Frontal cortex (tissue), 4 donors: ENCODE measurements at places on chromosomes 16 and 17. TPM values are rescaled to one million over a fixed set of nuclear protein-coding genes. Genes with fewer than 3 reads are reported as not detected.
A peak's percentile ranks its signal among the peaks of the same experiment; 100 is the strongest.

Gene RNF112
- total RNA-seq = 26.1 TPM

Gene DHRS7B
- total RNA-seq = 11.4 TPM

Gene CRHR1
- 3.7 TPM for total RNA-seq

- DNase-seq = no peak
These were observed 18.5 kb downstream of the MLYCD start for GRCh38 chr16:83917152-83918120.

DNA sequence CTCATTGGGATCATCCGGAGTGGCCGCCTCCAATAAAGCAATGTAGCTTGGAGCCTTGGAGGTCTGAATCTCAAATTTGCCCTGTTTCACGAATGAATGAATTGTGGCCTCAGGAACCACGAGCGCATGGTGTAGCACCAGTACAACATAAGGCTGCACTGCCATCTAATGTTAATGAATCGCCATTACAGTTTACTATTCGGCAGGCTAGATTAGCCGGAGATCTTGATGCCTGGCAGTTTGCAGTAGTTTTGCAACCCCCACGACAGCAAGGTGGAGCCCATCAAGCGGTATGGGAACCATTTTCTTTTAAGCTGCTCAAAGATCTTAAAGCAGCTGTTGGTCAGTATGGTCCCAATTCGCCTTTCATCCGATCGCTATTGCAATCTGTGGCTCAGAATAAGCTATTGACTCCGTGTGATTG is 18.8 kb downstream of the ALOX15B start:
- peak; percentile 71 for DNase-seq

GRCh38 chr16:30131869-30132475 is 9.0 kb upstream of the MAPK3 start:
- no peak for DNase-seq

DNA sequence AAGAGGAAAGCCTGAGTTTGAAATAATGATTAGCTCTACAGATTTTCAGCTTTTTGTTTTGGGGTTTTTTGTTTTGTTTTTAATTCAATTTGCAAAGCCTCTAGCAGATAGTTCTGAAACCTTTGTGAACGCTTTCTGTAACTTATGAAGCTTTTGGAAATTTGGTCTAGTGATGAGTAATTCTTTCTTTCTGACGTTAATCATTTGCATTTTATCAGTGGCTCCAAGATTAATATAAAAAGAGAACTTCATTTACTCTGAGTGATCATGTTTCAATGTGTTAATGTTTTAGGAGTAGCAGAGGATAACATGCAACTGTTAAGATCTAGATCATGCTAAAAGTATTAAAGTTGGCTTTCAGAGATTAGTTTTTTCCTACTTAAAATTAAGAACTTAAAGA is 160.3 kb upstream of the TBX2 start:
- no peak for DNase-seq

GRCh38 chr16:1159973-1160772 is 7.3 kb downstream of the CACNA1H start:
- DNase-seq = peak; percentile 67

- no peak for DNase-seq
These were observed 18.8 kb downstream of the LGALS3BP start for GRCh38 chr17:78960928-78961327.

- DNase-seq = no peak
These were observed 126.9 kb upstream of the TNRC6C start for GRCh38 chr17:77831474-77832179.

GRCh38 chr17:41098481-41098880 is 539 bp upstream of the KRTAP4-8 start:
- DNase-seq = no peak

DNA sequence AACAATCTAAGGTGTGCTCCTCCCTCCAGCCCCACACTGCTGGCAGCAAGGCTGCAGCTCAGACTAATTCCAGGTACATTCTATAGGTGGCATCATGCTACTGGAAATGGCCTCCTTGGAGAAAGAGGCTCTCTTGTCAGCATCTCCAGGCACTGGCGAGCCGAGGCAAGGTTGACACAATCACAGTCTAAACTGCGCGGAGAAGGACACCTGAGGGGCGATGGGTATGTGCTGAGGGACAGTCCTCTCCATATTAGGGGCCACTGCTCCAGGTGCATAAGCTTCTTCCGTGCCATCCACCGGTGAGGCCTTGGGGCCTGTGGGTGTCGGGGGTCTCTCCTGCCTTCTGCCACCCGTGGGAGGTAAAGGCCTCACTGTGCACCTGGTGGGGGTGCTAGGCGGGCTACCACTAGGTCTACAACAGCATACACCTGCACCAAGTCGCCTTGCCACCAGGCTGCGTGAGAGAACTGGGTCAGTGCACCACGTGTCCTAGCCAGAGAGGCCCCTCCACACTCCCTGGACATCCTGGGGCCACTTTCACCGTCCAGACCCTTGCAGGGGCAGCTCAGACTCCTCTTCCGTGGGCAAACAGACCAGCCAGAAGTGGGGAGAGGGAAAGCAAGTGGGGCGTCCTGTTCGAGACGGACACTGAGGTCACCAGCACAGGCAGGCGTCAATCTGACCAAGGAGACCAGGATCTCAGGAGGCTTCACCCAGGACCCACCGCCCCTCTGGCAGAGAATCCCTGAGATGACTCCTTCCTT is 12.1 kb upstream of the CBX8 start:
- no peak for DNase-seq

DNA sequence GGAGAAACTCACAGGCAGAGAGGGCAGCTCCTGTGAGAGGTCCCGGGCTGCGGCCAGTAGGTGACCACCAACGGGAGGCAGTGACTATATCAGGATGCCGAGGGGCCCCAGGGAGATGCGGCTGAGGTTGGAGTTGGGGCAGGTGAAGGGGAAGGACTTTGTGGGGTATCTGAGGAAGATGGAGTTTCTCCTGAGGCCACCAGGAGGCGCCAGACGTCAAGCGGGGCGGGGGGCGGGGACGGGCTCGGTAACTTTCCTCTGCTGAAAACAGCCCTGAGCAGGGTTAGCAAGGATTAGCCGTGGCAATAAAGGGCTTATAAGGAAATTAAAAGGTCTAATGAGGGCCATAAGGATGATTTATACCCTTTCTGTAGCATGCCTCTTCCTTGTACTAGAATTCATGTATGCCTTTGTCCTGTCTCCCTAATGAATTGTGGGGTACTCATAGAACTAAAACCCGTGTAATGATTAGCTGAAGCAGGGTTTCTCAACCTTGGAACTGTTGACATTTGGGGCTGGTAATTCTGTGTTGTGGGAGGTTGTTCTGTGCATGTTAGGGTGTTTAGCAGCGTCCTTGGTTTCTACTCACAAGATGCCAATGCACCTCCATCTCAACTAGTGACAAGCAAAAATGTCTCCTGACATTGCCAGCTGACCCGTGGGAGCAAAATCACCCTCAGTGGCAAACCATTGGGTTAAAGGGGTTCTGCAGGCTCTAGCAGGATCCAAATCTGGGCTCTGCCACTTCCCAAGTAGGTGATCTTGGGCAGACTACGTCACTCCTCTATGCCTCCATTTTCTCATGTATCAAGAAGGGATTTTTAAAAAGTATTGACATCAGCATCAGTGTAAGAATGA is 74.8 kb upstream of the GRIN2A start:
- DNase-seq = peak; percentile 48

- no peak for DNase-seq
These were observed 43.0 kb downstream of the RNF135 start for GRCh38 chr17:31013844-31014243.

DNA sequence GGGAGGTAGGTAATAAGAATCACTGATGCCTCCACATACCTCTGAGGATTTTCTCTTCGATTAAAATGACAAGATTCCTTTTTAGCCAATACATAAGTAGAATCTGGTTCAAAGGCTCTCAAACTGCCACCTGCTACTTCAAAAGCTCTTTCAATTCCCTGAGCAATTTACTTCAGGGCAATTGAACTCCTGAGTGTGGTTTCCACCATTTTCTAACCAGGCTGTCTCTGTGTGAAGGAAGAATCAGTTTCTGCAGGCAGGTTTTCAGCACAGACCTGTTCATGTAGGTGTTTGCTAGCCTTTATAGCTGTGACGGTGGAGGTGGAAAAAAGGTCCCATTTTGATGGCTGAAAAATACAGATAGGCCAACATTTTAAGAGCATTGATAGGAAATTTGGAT is 18.2 kb upstream of the HS3ST3B1 start:
- DNase-seq = no peak

DNA sequence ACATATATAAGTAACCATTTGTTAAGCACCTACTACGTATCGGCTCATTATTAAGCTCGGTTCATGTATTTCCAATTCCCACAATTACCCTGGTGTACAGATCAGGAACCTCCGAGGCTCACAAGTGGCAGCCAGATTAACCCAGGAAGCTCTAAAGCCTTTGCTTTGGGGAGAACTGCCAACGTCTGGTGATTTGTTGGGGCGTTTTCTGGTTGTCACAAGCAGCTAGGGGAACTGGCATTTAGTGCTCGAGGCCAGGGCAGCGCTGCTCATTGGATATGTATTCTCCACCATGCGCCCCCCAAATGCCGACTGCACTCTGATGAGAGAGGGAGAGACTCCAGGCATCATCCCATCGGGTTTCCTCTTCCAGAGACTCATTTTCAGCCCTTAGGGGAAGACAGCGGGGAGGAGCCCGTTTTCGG is 541 bp downstream of the ZNF18 start:
- DNase-seq = no peak

DNA sequence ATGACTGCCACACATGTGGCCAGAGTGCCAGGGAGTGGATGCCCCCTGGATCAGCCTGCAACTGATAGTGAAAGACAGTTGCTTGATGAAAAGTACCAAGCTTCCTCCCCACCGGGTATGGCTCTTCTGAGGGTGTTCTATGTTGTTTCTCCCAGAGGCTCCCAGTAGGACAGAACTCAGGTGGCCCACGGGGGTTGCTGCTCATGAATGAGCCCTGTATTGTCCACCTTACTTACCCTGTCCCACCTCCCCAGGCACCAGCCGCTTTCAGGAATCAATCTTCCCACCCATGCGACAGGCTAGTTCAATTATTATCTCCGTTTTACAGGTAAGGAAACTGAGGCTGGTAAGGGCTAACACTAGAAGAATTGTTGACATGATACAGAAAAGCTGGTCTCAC is 34.9 kb upstream of the RGS9 start:
- DNase-seq = no peak

- DNase-seq = no peak
These were observed 29.2 kb downstream of the KANSL1 start for GRCh38 chr17:46163929-46164594.

DNA sequence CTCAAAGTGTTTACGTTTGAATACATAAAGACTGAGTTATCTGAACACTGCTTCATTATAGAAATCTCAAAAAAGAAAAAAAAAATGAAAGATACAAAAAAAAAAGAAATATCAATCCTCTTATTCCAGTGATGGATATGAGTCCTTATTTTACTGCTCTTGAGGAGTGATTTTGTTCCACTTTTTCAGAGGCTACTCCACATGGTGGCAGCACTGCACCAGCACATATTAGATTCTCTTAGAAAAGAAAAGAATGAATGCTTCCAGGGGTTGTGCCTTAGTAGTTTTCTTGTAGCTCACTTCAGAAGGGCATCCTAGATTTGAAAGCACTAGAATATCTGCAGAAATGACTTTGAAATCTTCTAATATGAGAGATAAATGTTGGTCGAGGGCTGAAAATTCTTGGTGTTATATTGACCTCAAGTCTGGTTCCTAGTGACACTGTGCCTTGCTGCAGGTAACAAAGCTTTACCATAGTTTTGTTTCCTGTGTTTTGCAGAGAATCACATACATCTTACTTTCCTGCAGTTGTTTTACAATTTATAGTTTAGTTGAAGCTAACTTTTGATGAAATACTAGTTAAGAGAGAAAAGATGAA is 25.9 kb downstream of the AP2B1 start:
- no peak for DNase-seq

GRCh38 chr16:64590513-64590912 is 531.4 kb downstream of the CDH11 start:
- no peak for DNase-seq

- DNase-seq = no peak
These were observed 20.6 kb downstream of the CREBBP start for GRCh38 chr16:3859889-3860288.

DNA sequence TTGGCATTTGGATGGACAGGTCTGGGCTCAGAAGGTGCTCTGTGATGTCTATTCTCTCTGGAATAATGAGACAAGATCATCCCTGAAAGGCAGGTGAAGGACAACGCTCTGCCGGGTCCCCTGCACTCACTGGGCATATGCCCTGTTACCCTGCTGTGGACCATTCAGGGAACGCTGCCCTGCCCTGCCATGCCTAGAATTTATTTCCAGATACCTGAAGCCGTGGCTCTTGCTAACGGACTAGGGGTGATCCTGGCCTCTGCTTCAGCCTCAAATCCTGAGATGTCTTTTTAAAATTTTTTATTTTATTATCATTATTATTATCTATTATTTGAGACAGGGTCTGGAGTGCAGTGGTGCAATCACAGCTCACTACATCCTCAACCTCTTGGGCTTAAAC is 3.9 kb downstream of the SLC5A11 start:
- DNase-seq = no peak

DNA sequence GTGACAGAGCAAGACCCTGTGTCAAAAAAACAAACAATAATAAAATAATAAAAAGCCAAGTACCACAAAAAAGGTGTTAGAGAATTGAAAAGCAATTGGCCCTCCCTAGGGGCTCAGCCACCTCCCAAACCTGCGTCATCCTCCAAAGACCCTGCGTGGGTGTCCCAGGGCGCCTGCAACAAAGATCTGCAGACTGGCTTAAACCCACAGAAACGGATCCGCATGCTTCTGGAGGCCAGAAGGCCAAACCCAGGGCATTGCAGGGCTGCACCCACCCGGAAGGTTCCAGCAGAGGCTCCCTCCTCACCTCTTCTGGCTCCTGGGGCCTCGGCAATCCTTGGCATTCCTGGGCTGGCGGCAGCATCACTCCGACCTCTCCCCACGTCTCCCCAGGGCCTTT is 1.5 kb downstream of the ENPP7 start:
- DNase-seq = no peak

- DNase-seq = no peak
These were observed 27.5 kb downstream of the KCNJ16 start for GRCh38 chr17:70102531-70102930.

- peak; percentile 88 for DNase-seq
These were observed 490 bp downstream of the GID4 start for GRCh38 chr17:18039535-18040260.

DNA sequence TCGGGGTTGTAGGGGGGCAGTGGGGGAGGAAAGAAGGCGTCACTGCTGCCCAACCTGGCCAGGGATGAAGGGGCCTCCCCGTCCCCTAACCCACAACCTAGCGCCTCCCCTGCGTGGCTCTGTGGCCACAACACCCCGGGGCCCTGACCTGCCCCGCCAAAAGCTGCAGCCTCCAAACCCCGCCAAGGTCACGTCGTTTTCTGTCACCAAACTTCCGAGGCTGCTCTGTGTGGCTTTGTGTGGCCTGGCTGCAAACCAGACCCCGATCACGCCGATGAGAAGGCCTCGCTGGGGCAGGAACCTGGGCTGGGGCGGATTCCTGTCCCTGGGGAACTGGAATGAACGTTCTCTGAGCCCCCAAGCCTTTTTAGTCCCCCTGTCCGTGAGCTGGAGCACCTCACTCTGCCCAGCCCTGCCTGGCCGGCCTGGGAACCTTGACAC is 30.5 kb upstream of the CIBAR2 start:
- no peak for DNase-seq

- peak; percentile 79 for DNase-seq
These were observed at the start of gene CENPV for GRCh38 chr17:16353317-16354174. Gene CENPV, minus strand, starts transcription at chr17:16353469. Its CDS starts 33 bp downstream, at chr17:16353436.
